Progenitor cell of endocrine pancreas (in vitro differentiated cells): ENCODE measurements at places on chromosomes 1 and 21. TPM values are rescaled to one million over a fixed set of nuclear protein-coding genes. Genes with fewer than 3 reads are reported as not detected.

- peaks cover 13% of the 10 kb centered on the region for H3K36me3 ChIP-seq
- no peak for DNase-seq
- peaks cover 54% of the 10 kb centered on the region for H3K4me1 ChIP-seq
- H3K27ac ChIP-seq = peak overlapping the region; percentile 77
- peak overlapping the region; percentile 93 for H3K4me3 ChIP-seq
These were observed 4.3 kb downstream of the S100A10 start for GRCh38 chr1:151989211-151989862.

DNA sequence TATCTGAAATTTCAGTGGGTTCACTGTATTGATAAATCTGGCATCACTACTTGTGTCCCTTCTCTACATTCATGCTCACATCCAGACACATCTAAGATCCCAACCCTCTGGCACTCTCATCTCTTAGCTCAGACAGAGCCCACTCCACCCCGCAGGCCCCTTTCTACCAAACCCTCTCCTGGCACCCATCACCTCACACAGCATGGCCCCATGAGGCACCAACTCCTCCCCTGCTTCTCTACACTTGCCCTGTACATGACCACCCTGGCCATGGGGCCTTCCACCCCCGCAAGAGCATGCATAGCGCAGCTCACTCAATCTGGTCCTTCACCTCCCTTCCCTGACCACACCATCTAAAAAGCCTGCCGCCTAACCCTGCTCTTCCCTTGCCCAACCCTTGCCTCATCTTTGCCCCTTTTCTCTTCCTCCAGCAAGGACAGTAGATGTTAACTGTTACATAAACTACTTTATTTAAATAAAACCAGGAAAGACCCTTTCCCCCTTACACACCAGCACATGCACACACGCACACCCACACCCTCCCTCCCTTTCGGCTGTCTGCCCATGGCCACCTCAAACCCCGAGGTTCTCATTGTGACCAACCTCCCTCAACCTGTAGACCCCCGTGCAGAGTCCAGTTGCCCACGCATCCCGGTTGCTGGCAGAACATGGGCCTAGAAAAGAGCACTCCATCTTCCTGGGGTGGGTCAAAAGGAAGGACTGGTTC lies 15.6 kb downstream of the SH3BP5L start:
- no peaks in the 10 kb centered on the region for H3K27me3 ChIP-seq
- peaks cover 15% of the 10 kb centered on the region for H3K36me3 ChIP-seq
- DNase-seq = no peak
- H3K4me1 ChIP-seq = peaks cover 4% of the 10 kb centered on the region

DNA sequence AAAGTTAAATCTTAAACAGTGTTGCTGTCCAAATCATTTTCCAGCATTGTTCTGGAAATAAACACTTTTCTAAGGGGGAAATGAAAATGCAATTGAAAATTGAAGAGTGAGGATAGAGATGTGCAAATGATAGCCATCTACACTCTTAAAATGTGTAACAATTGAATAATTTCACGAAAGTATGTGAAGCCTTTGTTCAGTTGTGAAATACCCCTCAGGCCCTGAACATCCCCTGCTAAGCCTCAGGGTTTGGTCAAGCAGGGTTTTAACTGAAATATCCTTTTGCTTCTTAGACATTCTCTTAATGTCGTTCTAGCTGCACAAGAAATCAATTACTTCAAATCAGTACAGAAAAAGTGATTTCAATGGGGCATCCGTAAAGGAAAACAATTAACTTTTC lies 65.9 kb upstream of the DYNLT5 start:
- H3K27ac ChIP-seq = no peak overlapping the region
- peaks cover 6% of the 10 kb centered on the region for H3K27me3 ChIP-seq
- H3K36me3 ChIP-seq = peaks cover 2% of the 10 kb centered on the region
- peaks cover 21% of the 10 kb centered on the region for H3K4me1 ChIP-seq

GRCh38 chr1:215250913-215251312 lies 168.4 kb downstream of the KCNK2 start:
- no peak overlapping the region for H3K4me3 ChIP-seq
- H3K4me1 ChIP-seq = no peaks in the 10 kb centered on the region
- no peak for DNase-seq
- H3K36me3 ChIP-seq = no peaks in the 10 kb centered on the region
- no peaks in the 10 kb centered on the region for H3K27me3 ChIP-seq

RGS4 gene
- total RNA-seq = 7.3 and 12.1 TPM in 2 replicates
